Activated B cell treated with CpG ODN at 0.5 μM for 24 hours (primary cell): ENCODE measurements at places on chromosomes 7 and 10. TPM values are rescaled to one million over a fixed set of nuclear protein-coding genes. Genes with fewer than 3 reads are reported as not detected.
A peak's percentile ranks its signal among the peaks of the same experiment; 100 is the strongest.

- no peak for DNase-seq
- H3K4me1 ChIP-seq, result peaks cover 36% of the 10 kb centered on the region
- peaks cover 2% of the 10 kb centered on the region for H3K27me3 ChIP-seq
- H3K36me3 ChIP-seq, result peaks cover 5% of the 10 kb centered on the region
These were observed 143.8 kb downstream of the AVL9 start for GRCh38 chr7:32639122-32639521.

Gene FOXP2
- total RNA-seq, result not detected in 2 replicates

DNA sequence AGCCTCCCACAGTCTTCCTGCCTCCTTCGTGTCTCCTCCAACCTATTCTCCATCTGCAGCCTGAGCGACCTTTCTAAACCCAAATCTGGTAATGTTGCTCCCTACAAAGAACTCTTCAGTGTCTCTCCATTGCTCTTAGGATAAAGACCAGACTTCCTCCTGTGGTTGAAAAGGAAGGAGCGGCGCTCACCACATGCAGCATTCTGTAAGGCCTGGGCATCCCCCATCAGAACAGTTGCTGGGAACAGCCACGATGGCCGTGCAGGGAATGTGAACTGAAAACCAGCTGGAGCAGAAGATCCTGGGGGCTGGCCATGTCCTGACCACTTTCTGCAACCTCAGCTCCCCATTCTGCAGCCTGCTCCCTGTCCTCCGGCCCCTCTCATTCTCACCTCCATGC is 237.8 kb upstream of the ZMIZ1 start:
- H3K4me3 ChIP-seq, result no peak overlapping the region
- no peaks in the 10 kb centered on the region for H3K36me3 ChIP-seq
- DNase-seq, result no peak
- H3K4me1 ChIP-seq, result no peaks in the 10 kb centered on the region
- peaks cover 34% of the 10 kb centered on the region for H3K27me3 ChIP-seq
- no peak overlapping the region for H3K27ac ChIP-seq

GRCh38 chr7:77331938-77332695 is 84.0 kb downstream of the GSAP start:
- peak overlapping the region; percentile 57 for H3K4me3 ChIP-seq
- H3K27me3 ChIP-seq, result no peaks in the 10 kb centered on the region
- H3K27ac ChIP-seq, result peak overlapping the region; percentile 38
- no peak for DNase-seq

GRCh38 chr7:142400042-142400533 is 142.2 kb upstream of the PRSS58 start:
- H3K4me1 ChIP-seq, result no peaks in the 10 kb centered on the region
- no peak overlapping the region for H3K27ac ChIP-seq
- no peak for DNase-seq
- H3K36me3 ChIP-seq, result no peaks in the 10 kb centered on the region
- H3K4me3 ChIP-seq, result no peak overlapping the region
- H3K27me3 ChIP-seq, result peaks cover 4% of the 10 kb centered on the region

DNA sequence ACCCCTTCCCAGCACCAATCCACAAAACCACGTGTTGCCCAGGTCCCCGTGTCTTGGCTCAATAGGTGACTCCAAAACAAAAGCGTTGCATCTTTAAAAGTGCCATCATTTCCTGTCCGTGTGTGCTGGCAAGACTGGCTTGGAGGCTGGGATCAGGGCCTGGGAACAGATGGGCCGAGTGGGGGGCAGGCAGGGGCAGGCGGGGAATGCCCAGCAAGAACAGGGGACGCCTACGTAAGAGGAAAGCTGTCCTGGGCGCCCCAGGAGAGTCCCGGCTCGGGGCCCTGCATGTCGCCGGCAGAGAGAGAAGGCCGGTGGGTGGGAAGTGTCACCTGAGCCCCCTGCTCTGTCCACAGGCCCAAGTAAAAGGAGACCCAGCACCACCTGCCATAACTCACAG is 86.5 kb downstream of the PAXIP1 start:
- no peak overlapping the region for H3K27ac ChIP-seq
- peaks cover 17% of the 10 kb centered on the region for H3K27me3 ChIP-seq
- DNase-seq, result no peak
- H3K4me3 ChIP-seq, result no peak overlapping the region
- H3K4me1 ChIP-seq, result peaks cover 3% of the 10 kb centered on the region

- DNase-seq, result no peak
- no peak overlapping the region for H3K4me3 ChIP-seq
- H3K36me3 ChIP-seq, result no peaks in the 10 kb centered on the region
These were observed 375.2 kb upstream of the GALNT17 start for GRCh38 chr7:70756789-70757188.

- H3K36me3 ChIP-seq, result no peaks in the 10 kb centered on the region
- H3K27ac ChIP-seq, result no peak overlapping the region
- DNase-seq, result no peak
- H3K27me3 ChIP-seq, result no peaks in the 10 kb centered on the region
These were observed 39.8 kb downstream of the ELFN1 start for GRCh38 chr7:1709900-1710299.

Gene CTTNBP2
- 0.18 and 0.49 TPM in 2 replicates for total RNA-seq

Gene TRIM50
- not detected in 2 replicates for total RNA-seq

Gene KLF14
- 0.10 TPM in 1 of 2 replicates, not detected in the other for total RNA-seq

Gene NPY4R
- not detected in 2 replicates for total RNA-seq

DNA sequence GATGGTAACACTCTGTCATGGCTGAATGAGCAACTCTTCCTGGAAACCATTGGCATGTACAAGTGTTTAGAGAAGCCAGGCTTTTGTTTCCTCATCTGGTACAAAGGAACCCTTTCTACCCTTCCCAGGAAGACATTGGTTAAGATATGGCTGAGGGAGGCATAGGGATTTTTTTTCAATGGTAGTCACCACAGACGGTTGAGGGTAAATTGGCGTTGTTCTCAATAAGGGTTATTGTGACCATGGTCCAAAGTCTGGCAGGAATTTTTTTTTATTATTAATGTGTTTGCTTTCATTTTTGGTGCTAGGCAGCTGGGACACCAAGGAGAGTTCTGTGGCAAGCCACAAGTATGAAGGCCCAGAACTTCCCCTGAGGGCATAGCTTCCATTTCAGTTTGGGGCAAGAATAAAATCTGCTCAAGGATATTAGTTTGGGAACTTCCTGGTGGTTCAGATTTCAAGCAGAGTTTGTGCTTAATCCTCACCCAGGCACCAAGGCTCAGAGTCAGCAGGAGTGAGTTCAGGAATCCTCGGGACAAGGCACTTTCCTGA is at the start of gene PLEKHS1:
TSS of gene PLEKHS1 (plus strand) at position 502 of the 552 bp plus-strand sequence. CDS start 3,596 bp downstream, outside the sequence.
- H3K27me3 ChIP-seq, result peaks cover 7% of the 10 kb centered on the region
- DNase-seq, result no peak
- no peak within 1 kb of the TSS for H3K27ac ChIP-seq
- no peaks in the 10 kb centered on the region for H3K36me3 ChIP-seq
- H3K4me1 ChIP-seq, result no peaks in the 10 kb centered on the region

GRCh38 chr10:79243181-79244067 is 103.8 kb upstream of the PPIF start:
- H3K4me1 ChIP-seq, result peaks cover 64% of the 10 kb centered on the region
- H3K4me3 ChIP-seq, result peak overlapping the region; percentile 87
- H3K27ac ChIP-seq, result peak overlapping the region; percentile 98

GRCh38 chr10:3293581-3294431 is 121.2 kb upstream of the PITRM1 start:
- H3K27ac ChIP-seq, result no peak overlapping the region
- H3K27me3 ChIP-seq, result no peaks in the 10 kb centered on the region
- H3K4me3 ChIP-seq, result no peak overlapping the region
- H3K36me3 ChIP-seq, result no peaks in the 10 kb centered on the region
- no peak for DNase-seq
- no peaks in the 10 kb centered on the region for H3K4me1 ChIP-seq

- H3K27me3 ChIP-seq, result no peaks in the 10 kb centered on the region
- H3K27ac ChIP-seq, result no peak overlapping the region
- H3K4me3 ChIP-seq, result no peak overlapping the region
- no peaks in the 10 kb centered on the region for H3K36me3 ChIP-seq
These were observed 279.1 kb upstream of the MAGI2 start for GRCh38 chr7:79732535-79732934.

GRCh38 chr7:86911659-86912058 is 147.8 kb downstream of the ELAPOR2 start:
- H3K4me3 ChIP-seq, result no peak overlapping the region
- no peak overlapping the region for H3K27ac ChIP-seq

Gene CPED1
- total RNA-seq, result 0.09 and 0.42 TPM in 2 replicates

Gene CASP2
- 59.5 and 62.2 TPM in 2 replicates for total RNA-seq

DNA sequence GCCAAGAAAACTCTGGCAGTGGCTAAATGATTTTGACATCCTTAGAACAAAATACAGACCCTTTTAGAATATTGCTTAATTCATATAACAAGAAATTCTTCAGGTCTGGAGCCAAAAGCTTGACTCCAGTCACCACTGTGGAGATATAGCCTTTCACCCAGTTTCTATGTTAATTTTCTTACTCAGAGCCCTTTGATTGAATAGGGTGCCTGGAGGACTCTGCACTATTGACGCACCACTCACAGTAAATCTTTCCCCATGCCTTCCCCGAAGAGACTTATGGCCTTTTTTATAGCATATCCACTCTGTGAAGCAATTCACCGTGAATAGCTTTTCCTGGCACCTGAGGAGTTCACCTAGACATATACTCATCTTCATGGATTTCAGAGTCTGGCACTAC is 613.8 kb downstream of the ZWINT start:
- no peaks in the 10 kb centered on the region for H3K27me3 ChIP-seq
- H3K27ac ChIP-seq, result no peak overlapping the region
- no peaks in the 10 kb centered on the region for H3K4me1 ChIP-seq
- no peak overlapping the region for H3K4me3 ChIP-seq
- DNase-seq, result no peak
- no peaks in the 10 kb centered on the region for H3K36me3 ChIP-seq

DNA sequence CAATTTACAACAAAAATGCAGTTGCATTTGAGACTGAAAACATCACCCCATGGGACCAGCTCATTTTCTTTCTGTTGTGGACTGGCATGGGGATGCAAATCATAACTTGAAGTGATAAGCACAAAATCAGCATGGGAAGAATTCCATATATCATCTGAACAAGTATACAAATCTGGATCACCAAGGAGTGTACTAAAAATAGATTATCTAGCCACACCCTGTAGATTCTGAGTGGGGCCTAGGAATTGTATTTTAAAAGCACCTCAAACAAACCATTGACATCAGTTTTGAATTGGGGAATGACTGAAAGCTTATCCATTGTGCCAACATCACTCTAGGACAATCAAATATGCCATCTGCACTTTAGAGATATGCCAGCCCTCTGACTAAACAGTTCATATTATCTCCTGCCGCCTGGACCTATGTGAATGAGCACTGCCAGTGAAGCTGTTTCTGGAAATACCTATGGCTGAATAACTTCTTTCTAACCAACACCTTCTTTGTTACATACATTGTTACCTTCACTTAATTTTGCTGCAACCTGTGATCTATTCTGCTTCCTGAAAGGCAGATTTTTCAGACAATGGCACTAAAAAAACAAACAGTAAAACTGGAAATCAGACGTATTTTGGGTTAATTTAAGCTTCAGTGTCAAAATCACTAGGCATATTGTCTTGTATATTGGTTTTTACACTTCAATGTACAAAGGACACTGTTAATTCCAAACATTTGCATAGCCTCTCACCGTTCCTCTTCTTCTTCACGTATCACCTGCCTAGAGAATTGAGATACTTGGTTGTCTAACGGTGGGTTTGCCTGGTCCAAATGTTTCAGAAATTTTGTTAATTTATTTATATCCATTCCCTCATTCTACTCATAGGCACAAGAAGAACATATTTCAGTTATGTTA is 42.4 kb upstream of the HGF start:
- no peak overlapping the region for H3K27ac ChIP-seq
- H3K4me1 ChIP-seq, result no peaks in the 10 kb centered on the region
- no peaks in the 10 kb centered on the region for H3K36me3 ChIP-seq
- H3K4me3 ChIP-seq, result no peak overlapping the region
- no peaks in the 10 kb centered on the region for H3K27me3 ChIP-seq
- no peak for DNase-seq

GRCh38 chr7:111030336-111030735 is 60.6 kb upstream of the LRRN3 start:
- no peak overlapping the region for H3K27ac ChIP-seq
- H3K27me3 ChIP-seq, result no peaks in the 10 kb centered on the region
- H3K36me3 ChIP-seq, result no peaks in the 10 kb centered on the region
- no peak for DNase-seq

- H3K27ac ChIP-seq, result no peak overlapping the region
- no peak for DNase-seq
- H3K27me3 ChIP-seq, result peaks cover 8% of the 10 kb centered on the region
- peaks cover 5% of the 10 kb centered on the region for H3K36me3 ChIP-seq
These were observed 1.3 kb downstream of the KAZALD1 start for GRCh38 chr10:101063050-101063525.

GRCh38 chr10:90592638-90593302 is 265.1 kb downstream of the HTR7 start:
- no peaks in the 10 kb centered on the region for H3K4me1 ChIP-seq
- DNase-seq, result no peak
- H3K27me3 ChIP-seq, result peaks cover 2% of the 10 kb centered on the region
- no peak overlapping the region for H3K27ac ChIP-seq
- no peaks in the 10 kb centered on the region for H3K36me3 ChIP-seq

GRCh38 chr10:10208196-10208595 is 809.5 kb upstream of the CELF2 start:
- no peak for DNase-seq
- no peak overlapping the region for H3K4me3 ChIP-seq
- no peak overlapping the region for H3K27ac ChIP-seq
- H3K27me3 ChIP-seq, result no peaks in the 10 kb centered on the region

DNA sequence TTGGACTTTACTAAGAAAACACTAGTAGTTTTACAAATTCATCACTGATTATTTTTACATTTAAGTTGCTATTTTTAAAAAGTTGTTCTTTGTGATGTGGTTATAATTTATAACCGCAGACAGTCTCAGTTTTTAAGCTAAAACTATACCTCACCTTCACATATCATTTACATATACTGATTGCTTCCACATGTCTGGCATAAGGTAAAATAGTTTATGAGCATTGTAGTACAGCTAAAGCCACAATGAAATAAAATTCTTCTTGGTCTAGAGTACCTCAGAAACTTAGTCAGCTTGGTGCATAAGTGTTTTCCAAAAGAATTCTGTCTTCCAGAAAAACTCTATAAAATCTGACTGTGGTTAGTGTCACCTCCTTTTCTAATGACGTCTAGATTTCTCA is 13.0 kb downstream of the SEMA3A start:
- no peaks in the 10 kb centered on the region for H3K27me3 ChIP-seq
- no peaks in the 10 kb centered on the region for H3K36me3 ChIP-seq
- no peak overlapping the region for H3K27ac ChIP-seq
- H3K4me1 ChIP-seq, result no peaks in the 10 kb centered on the region

GRCh38 chr10:124667425-124668345 is 76.5 kb downstream of the FAM53B start:
- H3K27me3 ChIP-seq, result no peaks in the 10 kb centered on the region
- no peak for DNase-seq
- H3K4me1 ChIP-seq, result peaks cover 45% of the 10 kb centered on the region
- H3K4me3 ChIP-seq, result no peak overlapping the region
- H3K36me3 ChIP-seq, result peaks cover 73% of the 10 kb centered on the region

Gene PAX2
- total RNA-seq, result not detected in 2 replicates

Gene MGMT
- 22.5 and 25.8 TPM in 2 replicates for total RNA-seq

Gene IKZF1
- 301 and 325 TPM in 2 replicates for total RNA-seq
